ENCODE measurements at places on chromosomes 2 and 18. TPM values are rescaled to one million over a fixed set of nuclear protein-coding genes. Genes with fewer than 3 reads are reported as not detected.

Gene STEAP3
- total RNA-seq: 19.0 TPM

Gene ASTL
- total RNA-seq: not detected

DNA sequence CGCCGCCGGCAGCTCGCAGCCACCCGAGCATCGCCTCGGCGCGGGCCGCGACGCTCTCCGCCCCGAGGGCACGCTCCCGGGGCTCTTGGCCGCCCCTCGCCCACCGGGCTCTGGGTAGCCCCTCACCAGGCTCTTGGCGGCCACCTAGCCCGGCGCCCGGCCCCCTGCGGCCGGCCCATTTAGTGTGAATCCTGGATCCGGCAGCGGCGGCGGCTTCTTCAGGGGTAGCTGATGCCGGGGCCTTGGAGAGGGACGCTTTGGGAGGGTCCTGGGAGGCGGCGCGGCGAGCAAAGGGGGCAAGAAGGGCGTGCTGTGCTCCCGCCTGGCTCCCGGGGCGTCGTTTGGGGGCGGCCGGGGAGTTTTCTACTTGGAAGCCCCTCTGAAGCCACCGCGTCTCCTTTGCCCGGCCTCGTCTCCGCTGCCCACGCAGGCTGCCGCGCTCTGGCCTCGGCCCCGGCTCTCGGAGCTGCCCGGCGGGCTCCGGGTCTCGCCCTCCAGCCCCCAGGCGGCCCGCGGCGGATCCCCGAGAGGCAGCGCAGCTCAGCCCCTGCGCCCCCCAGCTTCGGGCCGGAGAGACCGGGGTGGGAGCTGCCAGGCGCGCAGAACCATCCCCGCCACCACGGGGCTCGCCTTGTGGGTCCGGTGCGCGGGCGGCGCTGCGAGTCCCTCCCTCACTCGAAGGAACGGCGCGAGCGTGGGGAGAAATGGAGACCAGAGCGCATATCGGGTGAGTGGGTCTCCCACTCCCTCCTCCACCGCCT, 509 bp downstream of the PIEZO2 start:
- no peak overlapping the region for H3K27ac ChIP-seq
- H3K36me3 ChIP-seq: peaks cover 3% of the 10 kb centered on the region
- DNase-seq: peak; percentile 76
- H3K4me1 ChIP-seq: peaks cover 22% of the 10 kb centered on the region

Gene TMEM17
- 4.2 TPM for total RNA-seq

DNA sequence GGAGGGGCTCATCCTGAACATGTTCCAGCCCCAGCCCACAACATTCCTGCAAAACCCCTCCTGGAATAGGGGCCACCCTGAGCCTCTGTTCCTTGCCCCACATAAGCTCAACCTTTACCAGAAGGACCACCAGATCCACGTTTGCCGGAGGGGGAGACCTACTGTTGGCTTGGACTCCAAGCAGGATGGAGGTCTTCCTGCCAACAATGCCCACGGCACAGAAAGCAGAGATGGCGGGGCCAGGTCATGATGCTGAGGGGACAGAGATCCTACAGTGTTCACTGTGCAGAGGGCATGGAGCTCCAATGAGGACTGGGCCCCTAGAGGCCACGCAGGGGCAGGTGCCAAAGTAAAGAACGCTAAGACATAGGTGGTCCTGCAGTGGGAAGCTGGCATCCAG, 98.5 kb upstream of the RAB6C start:
- H3K36me3 ChIP-seq: no peaks in the 10 kb centered on the region
- H3K27me3 ChIP-seq: peaks cover 17% of the 10 kb centered on the region
- H3K4me1 ChIP-seq: peaks cover 11% of the 10 kb centered on the region
- H3K27ac ChIP-seq: no peak overlapping the region

DNA sequence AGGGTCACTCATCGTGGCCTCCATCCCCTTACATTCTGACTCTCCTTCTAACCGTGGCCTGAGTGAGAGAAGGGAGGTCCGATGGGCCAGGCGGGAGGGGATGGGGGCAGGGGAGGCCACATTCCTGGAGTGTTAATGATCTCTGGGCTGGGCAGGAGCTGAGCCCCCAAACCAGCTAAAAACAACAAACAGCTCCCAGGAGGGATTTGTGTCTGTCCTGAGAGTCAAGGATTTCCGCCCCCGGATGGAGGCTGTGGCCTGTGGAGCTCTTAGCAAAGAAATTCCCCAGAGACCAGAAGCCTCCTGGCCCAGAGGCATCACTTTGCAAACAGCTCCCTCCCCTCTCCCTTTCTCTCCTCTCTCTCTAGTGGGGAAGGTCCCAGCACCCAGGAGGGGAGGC, 23.5 kb downstream of the EMX1 start:
- no peak overlapping the region for H3K27ac ChIP-seq
- peaks cover 21% of the 10 kb centered on the region for H3K27me3 ChIP-seq
- peaks cover 22% of the 10 kb centered on the region for H3K4me1 ChIP-seq

Gene ASIC4
- total RNA-seq: 0.99 TPM

DNA sequence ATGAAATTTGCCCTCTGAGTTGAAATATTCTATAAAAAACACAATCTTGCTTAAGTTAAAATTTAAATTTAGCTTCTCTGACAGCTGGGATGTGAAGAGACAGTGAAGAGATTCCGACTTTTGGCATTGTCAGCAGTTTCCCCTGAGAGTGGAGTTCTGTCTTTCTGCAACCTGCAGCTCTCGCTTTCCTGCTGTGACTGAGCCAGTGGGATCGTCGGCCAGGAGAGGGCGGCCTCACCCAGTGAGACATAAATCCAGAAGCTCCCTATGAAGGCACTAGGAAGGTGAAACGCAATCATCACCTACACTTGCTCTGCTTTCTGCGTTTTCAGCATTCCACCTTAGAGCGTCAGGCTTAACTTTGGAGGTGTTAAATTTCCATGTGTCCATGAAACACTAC, 75.4 kb upstream of the HNMT start:
- H3K4me1 ChIP-seq: peaks cover 13% of the 10 kb centered on the region
- H3K36me3 ChIP-seq: no peaks in the 10 kb centered on the region
- H3K4me3 ChIP-seq: no peak overlapping the region
- H3K27me3 ChIP-seq: peaks cover 6% of the 10 kb centered on the region

GRCh38 chr18:61748004-61748403, 144.8 kb downstream of the RNF152 start:
- DNase-seq: no peak
- H3K4me3 ChIP-seq: no peak overlapping the region
- H3K36me3 ChIP-seq: no peaks in the 10 kb centered on the region
- peaks cover 20% of the 10 kb centered on the region for H3K4me1 ChIP-seq

GRCh38 chr18:14933964-14934363, 186.0 kb downstream of the ANKRD30B start:
- H3K27me3 ChIP-seq: no peaks in the 10 kb centered on the region
- no peak overlapping the region for H3K4me3 ChIP-seq
- no peaks in the 10 kb centered on the region for H3K36me3 ChIP-seq
- H3K27ac ChIP-seq: no peak overlapping the region

Gene DCDC2C
- total RNA-seq: not detected

- H3K27ac ChIP-seq: no peak overlapping the region
- H3K4me3 ChIP-seq: no peak overlapping the region
- DNase-seq: no peak
Measured at GRCh38 chr2:38155015-38155414, 79.1 kb upstream of the CYP1B1 start.

DNA sequence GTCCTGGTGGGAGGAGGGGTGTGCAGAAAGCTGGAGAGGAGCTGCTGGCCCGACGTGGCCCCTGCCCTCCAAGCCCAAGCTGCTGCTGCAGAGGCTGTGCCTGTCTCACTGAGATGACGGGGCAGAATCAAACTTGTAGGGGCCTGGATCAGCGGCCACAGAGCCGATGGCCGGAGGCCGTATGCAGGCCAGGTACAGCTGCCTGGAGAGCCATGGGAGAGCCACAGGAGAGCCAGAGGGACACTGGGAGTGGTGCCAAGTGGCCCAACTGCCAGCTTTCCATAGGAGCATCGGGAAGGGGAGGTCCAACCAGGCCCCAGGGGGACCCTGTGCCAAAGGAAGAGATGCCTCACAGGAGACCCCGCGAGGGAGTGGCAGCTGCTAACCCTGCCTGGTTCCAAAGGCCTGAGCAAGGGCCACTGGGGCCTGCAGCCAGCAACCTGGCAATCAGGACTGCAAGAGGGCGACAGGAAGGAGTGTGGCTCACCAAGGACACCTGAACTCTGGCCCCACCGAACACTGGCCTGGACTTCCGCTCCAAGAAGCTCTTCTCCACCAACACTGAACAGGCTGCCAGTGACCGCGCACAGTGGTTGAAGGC, 70.7 kb downstream of the HDAC4 start:
- no peak for DNase-seq
- no peak overlapping the region for H3K27ac ChIP-seq
- H3K36me3 ChIP-seq: peaks cover 4% of the 10 kb centered on the region
- no peaks in the 10 kb centered on the region for H3K27me3 ChIP-seq

GRCh38 chr2:3008561-3008960, 369.1 kb downstream of the EIPR1 start:
- H3K4me1 ChIP-seq: peaks cover 22% of the 10 kb centered on the region
- H3K4me3 ChIP-seq: peak overlapping the region; percentile 52
- no peak for DNase-seq
- H3K36me3 ChIP-seq: no peaks in the 10 kb centered on the region
- no peak overlapping the region for H3K27ac ChIP-seq

GRCh38 chr2:224145751-224146355, 106.8 kb upstream of the SERPINE2 start:
- peaks cover 14% of the 10 kb centered on the region for H3K27me3 ChIP-seq
- no peak for DNase-seq
- H3K27ac ChIP-seq: no peak overlapping the region
- H3K4me1 ChIP-seq: peaks cover 17% of the 10 kb centered on the region

DNA sequence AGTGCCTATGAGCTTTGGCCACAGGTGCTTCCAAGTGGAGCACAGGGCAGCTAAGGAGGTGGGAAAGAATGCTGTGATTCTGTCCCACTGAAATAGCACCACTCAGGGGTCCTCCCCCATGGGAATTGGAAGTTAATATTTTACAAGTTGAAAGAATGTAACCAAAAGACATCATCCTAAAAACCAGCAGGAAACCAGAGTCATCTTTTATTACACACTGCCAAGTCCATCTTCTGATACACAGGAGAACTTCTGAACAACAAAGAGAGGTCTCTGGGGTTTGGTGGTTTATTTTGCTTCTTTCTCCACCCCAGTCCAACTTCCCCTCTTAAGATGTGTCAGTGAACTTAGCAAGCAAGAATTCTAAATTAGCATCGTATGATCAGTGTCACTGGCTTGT, 47.7 kb downstream of the COLEC12 start:
- peaks cover 14% of the 10 kb centered on the region for H3K36me3 ChIP-seq
- peaks cover 8% of the 10 kb centered on the region for H3K27me3 ChIP-seq
- no peak overlapping the region for H3K27ac ChIP-seq
- peaks cover 58% of the 10 kb centered on the region for H3K4me1 ChIP-seq
- H3K4me3 ChIP-seq: peak overlapping the region; percentile 61

DNA sequence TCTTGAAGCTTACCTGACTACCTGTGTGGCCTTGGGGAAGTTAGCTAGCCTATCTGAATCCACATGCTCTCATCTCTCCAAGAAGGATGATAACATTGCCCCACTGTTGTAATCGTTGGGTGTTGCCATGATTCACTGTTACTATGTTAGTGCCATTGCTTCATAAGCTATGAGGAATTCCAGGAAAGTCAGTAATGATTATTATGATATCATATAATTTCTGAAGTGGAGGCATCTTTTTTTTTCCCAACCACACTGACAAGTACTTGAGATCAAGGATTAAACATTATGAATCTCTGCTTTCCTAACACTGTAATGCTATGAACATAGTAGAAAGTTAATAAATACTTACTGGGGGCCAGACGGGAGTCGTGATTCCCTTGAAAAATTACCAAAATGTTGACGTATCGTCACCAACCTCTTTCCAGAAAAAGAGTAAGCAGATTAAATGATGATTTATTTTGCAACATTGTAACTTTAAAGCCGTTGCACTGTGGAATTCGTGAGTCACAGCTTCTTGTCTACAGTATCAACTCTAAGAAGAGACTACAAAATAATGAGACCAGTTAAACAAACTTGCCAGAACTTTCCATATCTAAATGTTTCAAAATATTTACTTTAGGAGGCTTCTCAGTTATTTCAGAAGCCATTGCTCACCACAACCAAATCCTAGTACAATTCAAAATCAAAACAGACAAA, 459.9 kb downstream of the PIK3C3 start:
- H3K36me3 ChIP-seq: peaks cover 6% of the 10 kb centered on the region
- DNase-seq: no peak
- no peaks in the 10 kb centered on the region for H3K27me3 ChIP-seq
- H3K4me1 ChIP-seq: no peaks in the 10 kb centered on the region

GRCh38 chr2:63792530-63792929, 49.2 kb upstream of the UGP2 start:
- H3K36me3 ChIP-seq: no peaks in the 10 kb centered on the region
- no peaks in the 10 kb centered on the region for H3K27me3 ChIP-seq
- DNase-seq: no peak
- no peak overlapping the region for H3K4me3 ChIP-seq

GRCh38 chr2:147293991-147294824, 550.6 kb upstream of the ACVR2A start:
- H3K27ac ChIP-seq: no peak overlapping the region
- no peaks in the 10 kb centered on the region for H3K27me3 ChIP-seq
- no peaks in the 10 kb centered on the region for H3K4me1 ChIP-seq
- H3K4me3 ChIP-seq: no peak overlapping the region
- no peak for DNase-seq
- H3K36me3 ChIP-seq: no peaks in the 10 kb centered on the region

DNA sequence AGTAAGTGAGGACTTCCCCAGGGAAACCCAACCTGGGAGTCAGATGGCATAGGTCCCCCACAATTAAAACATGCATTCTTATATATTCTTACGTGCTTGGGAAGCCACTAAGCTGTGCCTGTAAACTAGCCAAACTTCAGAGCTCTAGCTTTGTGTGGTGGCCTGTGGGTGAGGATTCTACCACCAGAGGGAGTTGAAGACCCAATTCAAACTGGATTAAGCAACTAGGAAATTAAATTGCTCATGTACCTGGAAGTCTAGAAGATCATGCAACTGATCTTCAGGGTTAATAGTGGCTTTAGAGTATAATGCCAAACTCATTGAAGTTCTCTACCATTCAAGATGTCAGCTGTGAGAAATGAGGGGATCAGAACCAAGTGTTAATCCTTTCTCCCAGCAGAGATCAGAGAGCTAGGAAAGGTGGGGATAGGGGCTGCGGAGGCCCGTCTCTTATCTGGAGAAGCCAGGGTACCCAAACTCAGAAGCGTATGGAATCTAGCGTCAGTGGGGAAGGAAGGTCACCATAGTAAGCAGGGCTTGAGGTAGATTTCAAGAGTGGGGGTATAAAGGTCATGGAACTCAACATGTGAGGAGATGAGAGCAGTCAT, 53.2 kb upstream of the CCDC85A start:
- H3K36me3 ChIP-seq: no peaks in the 10 kb centered on the region
- peaks cover 8% of the 10 kb centered on the region for H3K27me3 ChIP-seq
- no peak overlapping the region for H3K4me3 ChIP-seq
- no peak overlapping the region for H3K27ac ChIP-seq
- DNase-seq: no peak
- peaks cover 5% of the 10 kb centered on the region for H3K4me1 ChIP-seq

- no peak overlapping the region for H3K4me3 ChIP-seq
- H3K27me3 ChIP-seq: no peaks in the 10 kb centered on the region
- no peak overlapping the region for H3K27ac ChIP-seq
- DNase-seq: no peak
- no peaks in the 10 kb centered on the region for H3K36me3 ChIP-seq
- H3K4me1 ChIP-seq: peaks cover 14% of the 10 kb centered on the region
Measured at GRCh38 chr2:151206446-151206968, 55.2 kb downstream of the RBM43 start.

- no peaks in the 10 kb centered on the region for H3K27me3 ChIP-seq
- no peak overlapping the region for H3K27ac ChIP-seq
- H3K4me1 ChIP-seq: no peaks in the 10 kb centered on the region
- no peak overlapping the region for H3K4me3 ChIP-seq
Measured at GRCh38 chr2:22902180-22902550, 482.8 kb upstream of the KLHL29 start.

GRCh38 chr2:16039055-16039454, 98.7 kb downstream of the MYCN start:
- no peaks in the 10 kb centered on the region for H3K36me3 ChIP-seq
- H3K27me3 ChIP-seq: no peaks in the 10 kb centered on the region
- no peak for DNase-seq
- H3K27ac ChIP-seq: no peak overlapping the region

Gene LYPD6
- 16.4 TPM for total RNA-seq

Gene FKBP1B
- total RNA-seq: 23.0 TPM
